ENCODE measurements at places on chromosomes 2 and 18.
A peak's percentile ranks its signal among the peaks of the same experiment; 100 is the strongest.

GRCh38 chr2:143371616-143372015 is 242.4 kb downstream of the ARHGAP15 start:
- no peak for DNase-seq

- DNase-seq, result no peak
These were observed 681 bp downstream of the ACADL start for GRCh38 chr2:210224591-210224940.

DNA sequence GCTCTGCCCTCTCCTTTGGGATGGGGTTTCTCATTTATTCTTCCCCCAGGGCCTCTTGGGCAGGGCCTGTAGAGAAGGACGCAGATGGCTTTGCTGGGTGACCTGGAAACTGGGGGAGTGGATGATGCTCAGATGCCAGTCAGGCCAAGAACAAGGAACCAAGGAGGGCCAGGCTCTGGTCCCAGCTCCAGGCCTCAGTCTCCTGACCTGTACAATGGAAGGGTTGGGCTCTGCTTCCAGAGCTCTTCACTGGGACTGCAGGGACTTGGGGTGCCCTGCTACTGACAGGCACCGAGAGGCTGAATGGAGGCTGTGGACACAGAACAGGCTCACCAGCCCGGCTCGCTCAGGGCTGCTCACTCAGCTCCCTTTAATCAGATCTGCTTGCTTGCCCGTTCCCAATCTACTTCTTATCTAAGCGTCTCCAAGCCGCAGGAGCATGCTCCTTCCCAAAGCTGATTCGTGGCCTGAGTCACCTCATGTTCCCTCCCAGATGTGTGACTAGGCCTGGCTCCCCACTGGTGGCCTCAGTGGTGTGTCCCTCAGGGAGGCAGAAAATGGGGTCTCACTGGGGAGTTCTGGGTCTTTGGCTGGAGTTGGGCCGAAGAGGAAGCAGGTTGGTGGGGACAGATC is 82.6 kb upstream of the ODC1 start:
- DNase-seq, result no peak

DNA sequence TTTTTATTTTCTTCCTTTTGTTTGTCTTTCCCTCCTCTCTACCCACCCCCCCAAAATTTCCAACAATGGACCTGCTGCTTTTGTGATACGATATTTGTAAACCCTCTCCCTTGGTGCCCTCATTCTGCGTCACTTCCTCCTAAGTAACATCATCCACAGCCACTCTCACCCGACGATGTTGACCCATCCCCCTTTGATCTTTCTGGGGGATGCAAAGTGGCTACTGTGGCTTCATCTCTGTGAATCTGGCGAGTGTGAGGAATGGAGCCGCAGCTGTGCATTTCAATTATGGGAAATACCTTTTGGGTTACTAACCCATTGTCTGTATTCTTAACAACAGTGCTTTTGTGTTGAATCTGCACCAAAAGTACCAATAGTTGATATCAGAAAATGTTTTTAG is 19.4 kb downstream of the ANTXR1 start:
- DNase-seq, result no peak

DNA sequence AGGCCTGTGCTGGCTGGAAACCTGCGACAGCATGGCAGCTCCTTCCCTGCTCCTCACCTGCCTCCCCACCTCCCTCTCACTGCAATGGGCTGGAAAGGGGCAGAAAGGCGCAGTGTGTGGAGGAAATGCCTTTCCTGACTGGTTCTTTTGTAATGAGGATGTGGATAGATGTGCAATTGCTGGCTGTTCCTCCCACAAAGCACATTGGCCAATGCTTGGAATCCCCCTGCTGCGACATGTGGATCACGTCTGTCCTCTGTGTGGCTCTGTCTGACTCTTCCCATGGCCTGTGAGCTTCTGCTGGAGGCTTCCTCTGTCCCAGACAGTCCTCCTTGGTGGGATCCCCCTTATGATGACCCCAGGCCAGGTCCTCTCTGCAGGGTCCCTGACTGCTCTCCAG is 172.5 kb downstream of the NCK2 start:
- no peak for DNase-seq

DNA sequence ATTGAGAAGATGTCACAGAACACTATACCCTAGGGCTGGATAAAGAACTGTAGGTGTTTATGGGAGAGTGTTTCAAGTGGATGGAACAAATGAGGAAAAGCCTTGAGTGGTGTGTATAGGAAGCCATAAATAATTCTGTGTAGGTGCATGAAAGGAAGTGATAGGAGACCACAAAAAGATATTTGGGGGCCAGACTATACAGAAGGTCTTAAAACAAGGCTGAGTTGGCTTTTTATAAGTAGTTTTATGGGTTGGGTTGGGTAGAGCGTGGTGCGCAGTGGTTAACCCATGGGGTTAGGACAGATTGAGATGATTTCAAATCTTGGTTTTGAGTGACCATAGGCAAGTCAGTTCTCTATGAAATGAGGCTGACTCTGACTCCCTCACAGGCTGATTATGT is 110.5 kb downstream of the PKP4 start:
- DNase-seq, result no peak

DNA sequence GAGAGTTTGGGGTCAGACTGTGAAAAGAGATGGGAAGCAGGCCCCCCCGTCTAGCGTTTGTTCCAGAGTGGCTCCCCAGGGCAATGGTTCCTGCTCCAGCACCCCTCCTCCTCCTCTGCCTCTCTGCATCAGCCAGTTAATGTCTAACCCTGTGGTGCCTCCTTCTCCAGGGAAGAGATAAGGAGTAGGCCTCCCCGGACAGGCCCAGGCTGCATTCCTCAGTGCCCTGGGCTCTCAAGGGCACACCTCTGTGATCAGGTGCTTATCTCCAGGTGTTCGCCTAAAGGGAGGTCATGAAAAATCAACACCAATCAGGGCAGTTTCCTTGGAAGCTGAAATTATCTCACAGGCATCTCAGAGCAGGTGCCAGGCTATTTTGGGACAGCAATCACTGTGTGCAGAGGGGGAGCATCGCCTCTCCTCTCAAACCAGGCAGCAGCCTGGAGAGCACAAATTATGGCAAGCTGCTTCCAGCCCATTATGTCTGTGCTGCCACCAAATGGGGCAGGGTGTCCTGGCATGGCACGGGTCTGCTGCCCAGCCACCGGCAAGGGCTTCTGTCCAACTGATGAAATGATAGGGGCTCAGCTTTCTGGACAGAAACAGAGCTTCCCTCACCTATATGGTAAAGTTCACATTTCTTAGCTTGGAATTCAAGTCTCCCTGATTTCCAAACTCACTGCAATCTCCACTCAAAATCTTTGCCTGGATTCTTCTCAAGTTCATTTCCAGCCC is 255.8 kb upstream of the SLC14A2 start:
- no peak for DNase-seq

DNA sequence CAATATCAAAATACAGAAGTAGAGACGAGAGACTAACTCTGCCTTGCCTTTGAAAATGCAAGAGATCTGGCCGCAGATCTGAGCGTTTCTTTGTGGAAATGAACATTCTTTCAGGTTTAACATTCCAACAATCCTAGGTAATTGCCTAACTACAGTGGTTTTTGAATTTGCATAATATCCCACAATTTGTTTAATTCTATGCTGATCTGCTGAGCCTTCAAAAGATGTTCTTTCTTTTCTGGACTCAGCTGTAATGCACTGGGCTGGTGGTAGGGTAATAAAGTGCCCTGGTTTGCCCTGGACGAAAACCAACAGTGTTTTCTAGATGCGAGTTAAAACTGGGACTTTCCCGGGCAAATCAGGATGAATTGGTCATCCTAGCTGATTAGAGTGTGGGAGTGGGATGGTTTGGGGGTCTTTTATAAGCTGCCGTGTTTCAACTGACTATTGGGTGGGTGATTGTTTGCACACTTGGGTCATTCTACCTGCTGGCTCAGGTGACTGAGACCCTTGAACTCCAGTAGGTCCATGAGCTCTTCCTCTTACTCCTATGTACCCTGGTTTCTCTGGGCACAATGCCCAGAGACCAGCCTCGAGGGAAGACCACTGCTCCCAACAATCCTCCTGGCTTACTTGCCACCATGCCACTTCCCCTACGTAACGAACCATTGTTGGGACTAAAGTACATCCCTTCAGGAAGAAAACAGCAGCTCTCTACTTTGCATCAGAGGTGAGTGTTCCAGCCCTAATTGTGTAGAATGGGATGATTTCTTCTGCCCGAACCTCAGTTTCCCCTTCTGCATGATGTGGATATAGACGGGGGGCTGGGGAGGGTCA is 3.4 kb upstream of the PAX8 start:
- no peak for DNase-seq

DNA sequence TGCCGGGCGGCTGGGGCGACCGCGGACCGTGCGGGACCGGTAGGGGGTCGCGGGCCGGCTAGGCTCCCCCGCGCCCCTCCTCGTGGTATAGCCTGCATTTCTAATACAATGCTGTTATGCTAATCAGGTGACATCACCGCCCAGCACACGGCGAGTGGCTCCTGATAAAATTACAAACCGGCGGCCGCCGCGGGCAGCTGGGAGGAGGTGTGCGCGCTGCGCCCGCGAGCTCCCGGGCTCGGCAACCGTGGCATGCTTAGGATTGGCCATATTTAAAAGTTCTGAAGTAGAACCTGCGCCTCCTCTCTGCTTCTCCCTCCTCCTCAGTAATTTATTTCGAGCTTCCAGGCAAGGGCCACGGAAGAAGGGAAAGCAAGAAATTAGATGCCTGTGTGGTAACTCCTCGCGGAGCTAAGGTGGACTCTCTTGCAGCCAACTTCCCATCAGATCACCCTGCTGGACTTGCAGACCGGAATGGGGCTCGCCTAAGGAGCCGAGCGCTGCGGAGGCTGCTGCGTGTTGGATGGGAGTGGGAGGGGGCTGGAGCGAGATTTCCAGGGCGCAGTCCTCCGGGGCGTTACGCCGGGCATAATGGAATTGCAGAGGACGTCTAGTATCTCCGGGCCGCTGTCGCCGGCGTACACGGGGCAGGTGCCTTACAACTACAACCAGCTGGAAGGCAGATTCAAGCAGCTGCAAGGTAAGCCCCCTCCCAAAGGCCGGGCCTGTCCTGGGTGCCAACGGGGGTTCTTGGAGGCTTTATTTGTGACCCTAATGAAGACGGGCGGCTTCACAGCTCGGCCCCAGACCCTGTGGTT is 102.3 kb downstream of the SPTBN1 start:
- DNase-seq, result peak; percentile 62

GRCh38 chr18:31077878-31078277 is 24.3 kb downstream of the DSC2 start:
- DNase-seq, result no peak

DNA sequence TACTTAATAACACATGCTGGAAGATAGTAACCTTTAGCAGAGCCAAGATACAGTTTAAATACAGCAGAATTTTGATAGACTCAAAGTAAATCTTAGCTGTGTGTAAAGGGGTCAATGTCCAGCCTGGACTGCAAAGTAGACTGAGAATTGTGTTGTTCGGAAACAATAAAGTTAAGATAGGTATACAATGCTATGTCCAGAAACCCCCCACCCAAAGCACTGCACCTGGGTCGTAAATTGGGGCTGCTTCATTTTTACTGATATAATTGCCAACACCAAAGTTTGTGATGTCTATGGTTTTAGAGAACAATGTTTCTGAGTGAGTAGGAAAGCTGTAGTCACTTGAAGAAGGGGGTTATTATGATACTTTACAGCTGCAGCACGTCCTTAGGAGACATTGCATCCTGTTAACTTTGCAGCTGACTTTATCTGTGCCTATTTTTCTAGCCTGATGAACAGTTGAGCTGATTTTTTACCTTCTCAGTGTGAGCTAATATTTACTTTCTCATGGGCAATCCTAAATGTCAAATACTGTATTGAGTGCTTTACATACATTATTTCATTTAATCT is 4.3 kb upstream of the NCOA1 start:
- no peak for DNase-seq

DNA sequence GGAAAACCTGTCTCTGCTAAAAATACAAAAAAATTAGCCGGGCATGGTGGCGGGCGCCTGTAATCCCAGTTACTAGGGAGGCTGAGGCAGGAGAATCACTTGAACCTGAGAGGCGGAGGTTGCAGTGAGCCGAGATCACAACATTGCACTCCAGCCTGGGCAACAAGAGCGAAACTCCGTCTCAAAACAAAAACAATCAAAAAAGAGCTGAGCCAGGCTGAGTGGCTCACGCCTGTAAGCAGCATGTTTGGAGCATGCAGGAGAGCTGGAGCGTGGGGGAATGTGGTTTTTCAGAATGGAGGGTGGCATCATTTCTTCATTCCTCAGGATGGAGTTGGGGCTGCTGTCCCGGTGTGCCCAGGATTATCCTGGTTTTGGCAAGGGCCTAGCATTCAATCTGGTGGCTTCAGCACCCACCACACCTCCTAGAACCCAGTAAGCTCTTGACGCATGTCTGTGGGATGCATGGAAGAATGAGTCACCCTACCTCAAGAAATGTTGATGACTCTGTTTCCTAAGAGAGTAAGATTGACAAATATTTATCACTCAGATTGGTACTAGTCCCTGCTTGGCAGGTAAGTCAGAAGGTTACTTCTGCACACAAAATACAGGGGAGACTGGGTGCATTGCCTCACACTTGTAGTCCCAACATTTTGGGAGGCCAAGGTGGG is 90.2 kb upstream of the ODC1 start:
- no peak for DNase-seq

DNA sequence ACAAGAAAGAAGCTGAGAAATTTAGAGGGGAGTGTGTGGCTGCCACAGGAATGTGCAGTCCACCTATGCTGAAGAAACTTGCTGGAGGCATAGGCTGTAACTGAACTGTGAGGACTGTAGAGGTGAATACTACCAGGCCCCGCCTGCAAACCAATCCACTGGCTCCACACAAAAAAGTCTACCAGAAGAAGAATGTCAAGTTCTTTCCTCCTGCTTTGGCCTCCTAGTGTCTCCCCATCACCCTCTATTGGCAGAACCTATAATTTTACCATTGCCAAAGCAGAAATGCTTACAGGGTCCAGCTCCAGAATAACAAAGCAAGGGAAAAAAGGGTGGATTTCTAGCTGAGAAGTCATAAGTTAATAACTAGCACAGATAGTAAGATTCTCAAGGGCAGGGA is 5.9 kb upstream of the ATP5MC3 start:
- DNase-seq, result no peak

DNA sequence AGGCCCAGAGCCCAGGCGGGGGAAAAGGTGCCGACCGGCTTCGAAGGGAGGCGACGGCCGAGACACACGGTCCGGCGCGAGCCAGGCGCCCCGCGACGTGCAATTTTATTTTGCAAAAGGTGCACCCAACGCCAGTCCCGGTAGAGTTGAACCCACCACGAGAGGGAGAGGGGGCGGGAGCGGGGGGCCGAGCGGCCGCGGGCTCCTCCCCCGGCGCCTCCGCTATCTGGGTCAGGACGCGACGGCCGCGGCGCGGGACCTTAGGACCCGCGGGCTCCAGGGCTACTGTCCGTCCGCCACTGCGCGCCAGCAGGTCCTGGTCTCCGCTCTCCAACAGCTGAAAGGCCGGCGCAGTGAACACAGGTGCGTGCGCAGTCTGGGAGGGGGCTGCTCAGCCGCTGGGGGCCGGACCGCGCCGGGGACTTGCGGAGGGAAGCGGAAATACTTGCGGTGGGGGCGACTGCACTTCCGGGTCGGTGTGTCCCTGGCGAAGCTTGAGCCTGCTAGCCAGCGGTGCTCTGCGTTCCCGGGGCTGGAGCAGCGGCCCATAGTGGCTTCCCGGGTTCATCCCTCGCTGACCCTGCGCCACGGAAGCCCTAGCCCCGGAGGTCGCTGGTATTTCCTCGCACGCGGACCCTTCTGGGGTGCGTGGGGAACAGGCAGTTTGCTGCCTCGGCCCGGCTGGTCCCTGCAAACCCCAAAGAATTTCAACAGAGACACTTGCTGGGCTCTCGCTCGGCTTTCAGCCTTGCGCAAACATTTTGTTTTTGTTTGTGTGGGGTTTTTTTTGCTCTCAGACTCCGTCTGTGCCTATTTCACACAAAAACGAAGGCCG is at the start of gene RMDN2:
Gene RMDN2, plus strand, starts transcription at position 225 of the 835 bp plus-strand sequence. CDS start 3,991 bp downstream, outside the sequence.
- peak; percentile 74 for DNase-seq

Data from effector memory CD8-positive, alpha-beta T cell (primary cell).